ENCODE measurements at places on chromosomes 6 and 20. TPM values are rescaled to one million over a fixed set of nuclear protein-coding genes. Genes with fewer than 3 reads are reported as not detected.

DNA sequence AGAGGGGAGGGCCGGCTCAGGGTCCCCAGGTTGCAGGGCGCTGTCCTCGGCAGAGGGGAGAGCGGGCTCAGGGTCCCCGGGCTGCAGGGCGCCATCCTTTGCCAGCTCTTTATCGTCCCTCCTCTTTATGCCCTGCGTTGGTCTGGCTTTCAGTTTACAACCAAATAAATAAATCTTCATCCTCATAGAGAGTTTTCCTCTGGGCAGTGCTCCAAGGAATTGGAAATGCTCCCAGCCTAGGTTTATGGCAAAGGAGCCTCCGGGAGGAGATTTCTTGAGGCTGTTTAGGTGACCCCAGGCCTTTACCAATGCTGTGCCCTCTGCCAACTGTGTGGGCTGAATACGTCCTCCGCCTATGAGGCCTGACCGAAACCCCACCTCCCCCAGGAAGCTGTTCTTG lies 60.2 kb downstream of the CHMP4B start:
- DNase-seq: no peak

PACRG gene
- 2.9 TPM for total RNA-seq

GRCh38 chr6:3531481-3531880 lies 74.6 kb upstream of the SLC22A23 start:
- DNase-seq: no peak

GRCh38 chr6:111177131-111177530 lies 89.8 kb downstream of the SLC16A10 start:
- DNase-seq: no peak

- DNase-seq: no peak
These were observed 112.3 kb upstream of the CST7 start for GRCh38 chr20:24836661-24837299.

DDX43 gene
- not detected for total RNA-seq

ZBTB22 gene
- total RNA-seq: 19.0 TPM

RAET1E gene
- total RNA-seq: 4.1 TPM

- DNase-seq: no peak
These were observed 3.7 kb upstream of the CST11 start for GRCh38 chr20:23456409-23456808.

C20orf141 gene
- total RNA-seq: not detected

DNA sequence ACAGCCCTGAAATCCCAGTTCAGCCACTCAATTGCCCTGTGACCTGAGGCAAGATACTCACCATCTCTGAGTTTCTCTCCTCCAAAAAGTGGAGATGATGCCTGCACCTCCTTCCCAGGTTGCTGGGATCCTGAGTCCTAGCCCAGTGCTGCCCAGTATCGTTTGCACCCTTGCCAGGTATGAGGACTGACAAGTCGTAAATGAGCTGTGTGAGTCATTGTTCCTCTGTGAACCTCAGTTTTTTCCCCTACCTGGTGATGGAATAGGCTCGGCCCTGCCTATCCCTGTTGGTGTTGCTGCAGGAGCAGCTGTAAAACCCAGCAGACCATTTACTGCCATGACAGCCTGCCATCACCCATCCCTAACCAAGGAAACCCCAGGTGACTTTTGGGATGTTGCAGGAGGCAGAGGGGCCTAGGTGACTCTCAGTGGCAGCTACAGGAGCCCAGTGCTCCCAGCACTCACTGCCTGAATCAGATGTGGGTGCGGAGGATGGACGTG lies 229.3 kb downstream of the SYNDIG1 start:
- no peak for DNase-seq

NOTCH4 gene
- 0.53 TPM for total RNA-seq

GRCh38 chr6:4518506-4518905 lies 257.7 kb upstream of the CDYL start:
- DNase-seq: peak; percentile 53

- no peak for DNase-seq
These were observed 213.3 kb upstream of the THEMIS start for GRCh38 chr6:128114164-128114563.

SLC26A8 gene
- total RNA-seq: not detected

GRCh38 chr20:47968541-47969310 lies 183.4 kb upstream of the SULF2 start:
- no peak for DNase-seq

ADGRG6 gene
- 1.4 TPM for total RNA-seq

Data from myocyte (in vitro differentiated cells).